ENCODE measurements at places on chromosomes 3 and 15. TPM values are rescaled to one million over a fixed set of nuclear protein-coding genes. Genes with fewer than 3 reads are reported as not detected.

GRCh38 chr3:187997490-187997889 lies 156.5 kb upstream of the LPP start:
- DNase-seq, result no peak

GRCh38 chr15:66285533-66286280 lies 7.7 kb upstream of the DIS3L start:
- no peak for DNase-seq

- DNase-seq, result peak; percentile 46
Observed at GRCh38 chr15:69104050-69104750, 56.2 kb upstream of the GLCE start.

GRCh38 chr3:17935222-17935621 lies 192.8 kb upstream of the TBC1D5 start:
- DNase-seq, result no peak

DNA sequence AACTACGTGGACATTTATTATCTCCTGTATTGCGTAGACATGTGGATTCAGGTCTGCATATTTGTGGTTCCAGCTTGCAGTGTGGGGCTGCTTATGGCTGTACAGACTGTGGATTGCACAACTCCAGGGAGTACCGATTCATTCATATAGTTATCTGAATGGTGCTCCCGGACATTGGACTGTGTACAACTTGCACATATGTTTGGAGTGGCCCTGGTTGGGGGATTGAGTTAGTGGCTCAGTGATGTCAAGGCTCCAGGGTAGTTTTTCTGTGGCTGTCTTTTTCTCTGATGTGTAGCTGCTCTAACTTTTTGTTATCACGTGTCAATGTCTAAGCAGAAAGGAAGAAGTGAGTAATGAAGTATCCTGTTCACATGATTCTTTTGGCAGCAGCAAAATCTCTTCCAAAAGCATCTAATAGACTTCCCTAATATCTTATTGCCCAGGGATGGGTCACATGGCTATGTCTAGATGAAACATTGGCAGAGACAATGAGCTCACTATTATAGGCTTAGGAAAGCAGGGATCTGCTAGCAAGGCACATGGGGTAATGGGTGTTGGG lies 15.8 kb downstream of the ST3GAL6 start:
- DNase-seq, result no peak

- no peak for DNase-seq
Observed at GRCh38 chr3:138082085-138082991, 33.1 kb downstream of the DZIP1L start.

DNA sequence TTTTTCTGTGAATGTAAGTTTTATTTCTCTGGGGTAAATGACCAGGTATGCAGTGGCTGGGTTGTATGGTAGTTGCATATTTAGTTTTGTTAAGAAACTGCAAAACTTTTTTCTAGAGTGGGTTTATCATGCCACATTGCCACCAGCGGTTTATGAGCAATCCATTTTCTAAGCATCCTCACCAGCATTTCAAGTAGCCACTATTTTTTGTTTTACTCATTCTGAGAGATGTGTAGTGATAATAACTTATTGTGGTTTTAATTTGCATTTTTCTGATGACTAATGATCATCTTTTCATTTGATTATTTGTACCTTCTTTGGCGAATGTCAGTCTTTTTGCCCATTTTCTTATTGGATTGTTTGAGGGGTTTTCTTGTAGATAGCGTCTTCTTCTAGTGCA lies 56.2 kb downstream of the SPRED1 start:
- no peak for DNase-seq

DNA sequence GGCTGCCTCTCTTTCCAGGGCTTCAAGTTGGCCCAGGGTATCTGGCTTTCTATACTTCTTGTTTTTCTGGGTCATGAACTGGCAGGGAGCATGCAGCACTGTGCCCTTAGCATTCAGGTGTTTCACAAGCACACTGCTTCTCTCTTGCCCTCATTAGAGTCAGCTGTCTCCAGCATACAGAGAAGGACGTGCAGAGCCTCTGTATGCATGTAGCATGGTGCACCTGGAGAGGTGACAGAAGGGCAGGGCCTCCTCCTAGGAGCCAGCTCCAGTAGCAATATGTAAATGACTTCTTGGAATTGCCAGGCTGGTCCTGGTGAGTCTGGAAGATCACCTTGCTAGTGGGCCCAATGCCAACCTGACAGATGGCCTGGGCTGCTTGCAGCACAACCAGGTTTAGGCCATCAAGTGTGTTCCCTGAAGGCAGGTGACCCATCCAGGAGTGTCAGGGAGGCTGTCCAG lies 44.8 kb upstream of the ATP2C1 start:
- no peak for DNase-seq

GRCh38 chr15:40255033-40255432 lies 16.2 kb downstream of the PAK6 start:
- no peak for DNase-seq

DNA sequence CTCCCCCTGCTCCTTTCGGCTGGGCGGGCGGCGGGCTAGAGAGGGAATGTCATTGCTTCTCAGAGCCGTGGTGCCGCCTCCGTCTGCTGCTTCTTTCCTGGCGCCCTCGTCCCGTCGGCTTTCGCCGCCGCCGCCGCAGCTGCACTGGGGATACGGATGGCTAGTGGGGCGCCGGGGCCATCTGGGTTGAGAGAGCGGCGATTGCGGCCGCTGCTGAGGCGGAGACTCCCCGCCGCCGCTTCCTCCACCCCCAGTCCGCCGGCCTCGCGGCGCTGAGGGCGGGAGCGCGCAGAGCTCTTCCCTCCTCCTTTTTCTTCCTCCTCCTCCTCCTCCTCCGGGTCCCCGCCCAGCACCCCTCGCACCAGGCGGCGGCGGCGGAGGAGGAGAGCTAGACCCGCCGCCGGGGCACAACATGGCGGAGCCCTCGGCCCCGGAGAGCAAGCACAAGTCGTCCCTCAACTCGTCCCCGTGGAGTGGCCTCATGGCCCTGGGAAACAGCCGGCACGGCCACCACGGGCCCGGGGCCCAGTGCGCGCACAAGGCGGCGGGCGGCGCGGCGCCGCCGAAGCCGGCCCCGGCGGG lies at the start of gene STT3B:
Gene STT3B, plus strand, starts transcription at position 339 of the 582 bp plus-strand sequence. Its CDS starts 74 bp downstream, at position 413.
- DNase-seq, result no peak

DNA sequence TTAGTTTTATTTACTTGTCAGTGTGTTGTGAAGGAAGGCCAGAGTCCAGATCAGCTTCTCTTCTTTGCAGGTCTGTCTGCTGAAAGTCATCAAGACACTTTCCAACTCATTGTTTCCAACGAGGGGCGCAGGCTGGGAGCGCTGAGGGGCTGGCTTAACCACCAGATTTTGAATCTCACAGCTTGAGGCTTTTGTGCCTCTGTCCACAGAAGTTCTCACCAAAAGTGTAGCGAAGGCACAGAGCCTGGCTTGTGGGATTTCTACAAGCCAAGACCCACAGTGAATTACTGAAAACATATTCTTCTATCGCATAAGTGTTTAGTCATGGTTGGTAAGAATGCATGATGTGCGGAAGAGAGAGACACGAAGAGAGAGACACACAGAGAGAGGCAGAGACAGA lies 35.2 kb downstream of the BHLHE40 start:
- no peak for DNase-seq

GRCh38 chr3:152349392-152349791 lies 80.7 kb downstream of the MBNL1 start:
- DNase-seq, result no peak

DNA sequence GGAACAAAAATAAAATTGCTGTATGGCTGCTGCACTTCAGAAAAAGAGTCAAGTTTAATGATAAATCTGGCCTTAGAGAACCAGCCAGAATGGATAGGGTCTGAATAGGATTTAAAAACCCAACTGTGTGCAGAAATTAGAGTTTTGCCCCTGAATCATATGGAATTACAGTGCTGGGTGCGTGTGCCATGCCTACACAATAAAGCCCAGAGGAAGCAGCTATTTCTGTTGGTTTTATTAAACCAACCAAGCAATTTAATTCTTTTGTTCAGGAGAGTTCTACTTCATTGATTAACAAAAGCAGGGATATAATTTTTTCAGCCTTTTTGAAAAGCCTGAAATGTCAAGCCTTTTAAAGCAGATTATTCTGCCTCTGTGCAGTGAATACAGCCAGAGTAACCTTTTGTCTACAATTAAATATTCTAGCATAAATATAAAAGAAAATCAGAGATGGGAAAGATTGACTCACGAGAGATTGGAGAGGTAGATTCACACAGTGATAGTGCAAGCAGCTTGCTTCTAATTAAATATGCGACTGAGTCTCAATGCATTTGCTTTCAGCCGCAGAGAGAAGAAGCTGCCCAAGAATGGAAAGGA lies 66.7 kb upstream of the DNAJC19 start:
- no peak for DNase-seq

- DNase-seq, result peak; percentile 34
Observed at GRCh38 chr3:46923559-46924350, 46.2 kb downstream of the PTH1R start.

DNA sequence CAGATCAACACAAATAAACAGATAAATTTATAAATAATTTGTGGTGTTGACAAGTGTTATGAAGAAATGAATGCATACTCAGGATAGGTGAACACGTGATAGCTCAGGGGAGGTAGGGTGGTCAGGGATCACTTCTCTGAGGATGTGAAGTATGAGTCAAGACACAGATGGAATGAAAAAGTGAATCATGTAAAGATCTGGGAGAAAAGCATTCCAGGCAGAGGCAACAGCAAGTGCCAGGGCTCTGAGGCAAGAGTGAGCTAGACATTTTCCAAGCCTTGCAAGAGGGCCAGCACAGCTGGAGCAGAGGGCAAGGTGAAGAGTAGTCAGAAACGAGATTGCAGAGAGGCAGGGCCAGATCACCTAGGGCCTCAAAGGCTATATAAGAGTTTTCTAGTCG lies 177.8 kb downstream of the WNT5A start:
- no peak for DNase-seq

GRCh38 chr3:157134620-157135191 lies 25.2 kb downstream of the CCNL1 start:
- no peak for DNase-seq

DNA sequence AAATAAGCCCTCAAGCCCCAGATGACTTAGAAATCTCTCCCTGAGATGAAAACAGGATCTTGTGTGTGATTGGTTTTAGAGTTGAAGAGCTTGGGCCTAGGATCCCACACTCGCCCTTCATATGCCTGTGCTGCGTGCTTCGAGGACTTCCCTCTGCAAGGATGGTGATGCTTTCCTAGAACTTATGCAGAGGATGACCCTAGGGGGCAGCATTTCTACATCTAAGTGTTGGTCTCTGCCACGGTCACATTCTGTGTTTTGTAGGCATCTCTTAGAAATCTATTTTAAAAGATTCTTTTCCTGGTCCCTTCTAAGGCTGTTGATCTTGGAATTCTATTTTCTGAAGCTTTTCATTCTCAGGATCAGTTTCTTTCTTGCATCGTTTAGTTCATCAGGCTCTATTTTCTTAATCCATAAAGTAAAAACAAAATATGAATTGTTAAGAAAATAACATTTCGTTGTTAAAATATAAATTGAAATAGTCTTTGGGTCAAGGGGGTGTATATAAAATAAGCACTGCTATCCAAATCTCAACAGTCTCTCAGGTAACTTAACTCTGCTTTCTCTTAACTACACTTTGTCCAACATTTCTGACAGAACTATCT lies 45.7 kb downstream of the WDR76 start:
- peak; percentile 12 for DNase-seq

GRCh38 chr15:27017168-27017809 lies 46.3 kb downstream of the GABRG3 start:
- DNase-seq, result no peak

- peak; percentile 51 for DNase-seq
Observed at GRCh38 chr3:125437631-125438435, 62.7 kb upstream of the ZNF148 start.

DNA sequence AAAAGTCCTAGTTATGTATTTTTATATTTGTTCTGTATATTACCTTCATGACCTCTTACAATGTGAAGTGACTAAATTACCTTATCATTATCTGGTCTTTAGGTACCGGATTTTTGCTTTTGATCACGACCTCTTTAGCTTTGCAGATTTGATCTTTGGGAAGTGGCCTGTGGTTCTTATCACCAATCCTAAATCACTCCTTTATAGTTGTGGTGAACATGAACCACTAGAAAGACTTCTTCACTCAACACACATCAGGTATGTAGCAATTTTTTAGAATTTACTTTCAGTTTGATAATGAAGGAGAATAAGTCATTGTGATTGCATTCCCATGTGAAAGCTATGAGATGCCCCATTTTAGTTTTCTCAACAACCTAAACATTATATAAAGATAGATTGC lies 18.3 kb downstream of the TMEM62 start:
- peak; percentile 77 for DNase-seq

- no peak for DNase-seq
Observed at GRCh38 chr3:141280690-141281089, 49.1 kb downstream of the PXYLP1 start.

The PLSCR4 gene
- total RNA-seq, result not detected

The MORC1 gene
- not detected for total RNA-seq

The CYP1A2 gene
- total RNA-seq, result not detected

The C15orf40 gene
- 47.0 TPM for total RNA-seq

The HYAL1 gene
- 0.38 TPM for total RNA-seq

The CRABP1 gene
- not detected for total RNA-seq

The RASGRF1 gene
- not detected for total RNA-seq

The DNAJA4 gene
- total RNA-seq, result 32.8 TPM

The SLC12A1 gene
- not detected for total RNA-seq

The PLOD2 gene
- not detected for total RNA-seq

The SEMA3B gene
- total RNA-seq, result 0.87 TPM

The LMCD1 gene
- 0.53 TPM for total RNA-seq

The TRH gene
- not detected for total RNA-seq

The NR1I2 gene
- total RNA-seq, result 0.39 TPM

The ACTRT3 gene
- not detected for total RNA-seq

The PLSCR5 gene
- total RNA-seq, result not detected
